ENCODE measurements at places on chromosomes 11 and 22.

GRCh38 chr11:62145261-62145871 is 21.6 kb downstream of the INCENP start:
- DNase-seq = peak; percentile 11

DNA sequence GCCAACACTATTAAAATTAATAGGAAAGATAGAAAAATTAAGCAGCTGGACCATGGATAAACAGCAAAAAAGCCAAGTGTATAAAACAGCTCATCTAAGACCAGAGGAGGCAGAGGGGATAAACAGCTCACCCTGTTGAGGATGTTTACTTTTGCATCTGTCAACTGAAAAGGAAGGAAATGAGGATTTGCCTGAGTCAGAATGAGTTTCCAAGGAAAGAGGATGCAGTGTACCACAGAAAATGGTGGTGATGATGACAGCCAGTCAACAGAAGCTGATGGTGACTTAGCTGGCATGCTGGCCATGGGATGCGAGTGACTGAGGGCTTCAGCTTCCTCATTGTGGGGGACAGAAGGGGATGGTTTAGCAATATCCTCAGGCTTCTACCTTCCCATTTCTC is 183.5 kb downstream of the KIRREL3 start:
- DNase-seq = no peak

GRCh38 chr11:3158821-3159220 is 6.3 kb downstream of the OSBPL5 start:
- no peak for DNase-seq

GRCh38 chr11:70732023-70732880 is 333.9 kb downstream of the CTTN start:
- DNase-seq = no peak

DNA sequence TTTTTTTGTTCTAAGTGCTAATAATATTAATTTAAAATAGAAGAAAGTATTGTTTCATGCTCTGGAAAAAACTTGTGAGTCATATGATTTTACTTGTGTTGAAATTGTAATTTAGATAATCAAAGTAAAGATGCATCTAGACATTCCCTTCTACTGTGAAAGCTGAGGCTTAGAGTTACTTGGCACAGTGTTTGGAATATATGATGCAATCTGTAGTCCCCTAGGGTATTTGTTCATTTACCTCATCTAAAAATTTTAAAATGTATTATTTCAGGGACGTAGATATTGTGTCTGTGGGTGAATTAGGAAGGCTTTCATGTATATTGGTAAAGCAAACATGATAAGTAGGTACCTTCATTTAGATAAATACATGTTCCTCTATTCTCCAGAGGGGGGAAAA is 793.5 kb upstream of the CNTN5 start:
- DNase-seq = no peak

GRCh38 chr11:1447845-1448825 is 38.4 kb downstream of the MOB2 start:
- DNase-seq = no peak

DNA sequence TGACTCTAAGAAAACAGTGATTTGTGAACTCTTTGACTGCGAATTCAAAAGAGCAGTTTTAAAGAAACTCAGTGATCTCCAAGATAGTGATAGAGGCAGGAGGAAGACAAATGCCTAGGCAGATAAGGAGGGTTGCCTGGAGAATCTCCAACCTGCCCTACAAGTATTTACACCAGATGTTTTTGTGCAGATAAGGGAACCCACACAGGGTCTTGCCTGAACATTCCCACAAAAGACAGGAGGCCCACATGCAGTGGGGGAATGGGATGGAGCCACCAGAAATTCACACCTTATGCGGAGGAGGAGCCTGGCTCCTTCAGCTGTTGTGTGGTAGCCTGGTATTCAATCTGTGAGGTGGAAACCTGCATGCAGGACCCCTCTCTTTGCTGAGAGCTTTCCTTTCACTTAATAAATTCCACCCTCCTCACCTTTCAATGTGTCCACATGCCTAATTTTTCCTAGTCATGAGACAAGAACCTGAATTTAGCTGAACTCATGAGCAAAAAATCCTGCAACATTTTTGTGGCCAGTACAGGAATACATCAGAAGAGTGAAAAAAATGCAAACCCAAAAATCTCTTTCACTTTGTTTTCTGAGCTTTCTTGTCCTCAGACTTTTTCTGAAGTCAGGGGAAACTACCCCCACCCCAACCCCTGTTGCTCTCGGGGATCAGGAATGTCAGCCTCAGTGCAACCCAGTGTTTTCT is 8.1 kb upstream of the GLYAT start:
- no peak for DNase-seq

DNA sequence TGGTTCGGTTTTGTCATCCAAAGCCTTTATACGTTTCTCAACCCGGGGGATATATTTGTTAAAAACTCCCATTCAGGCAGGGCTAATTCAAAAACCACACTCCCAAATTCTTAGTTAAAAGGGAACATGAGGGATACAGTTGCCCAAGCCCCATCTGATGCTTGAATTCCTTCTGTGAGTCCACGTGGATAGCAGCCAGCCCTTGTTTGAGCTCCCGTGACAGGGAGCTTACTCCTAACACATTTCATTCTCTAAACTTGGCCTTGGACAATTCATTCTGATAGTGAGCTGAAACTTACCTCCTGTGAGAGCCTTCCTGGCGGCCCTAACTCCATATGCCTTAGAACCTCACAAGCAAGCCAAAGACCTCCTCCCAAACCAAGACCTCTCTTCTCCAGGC is 357.5 kb downstream of the TENM4 start:
- no peak for DNase-seq

- no peak for DNase-seq
Measured at GRCh38 chr11:64003807-64004589, 17.8 kb downstream of the OTUB1 start.

DNA sequence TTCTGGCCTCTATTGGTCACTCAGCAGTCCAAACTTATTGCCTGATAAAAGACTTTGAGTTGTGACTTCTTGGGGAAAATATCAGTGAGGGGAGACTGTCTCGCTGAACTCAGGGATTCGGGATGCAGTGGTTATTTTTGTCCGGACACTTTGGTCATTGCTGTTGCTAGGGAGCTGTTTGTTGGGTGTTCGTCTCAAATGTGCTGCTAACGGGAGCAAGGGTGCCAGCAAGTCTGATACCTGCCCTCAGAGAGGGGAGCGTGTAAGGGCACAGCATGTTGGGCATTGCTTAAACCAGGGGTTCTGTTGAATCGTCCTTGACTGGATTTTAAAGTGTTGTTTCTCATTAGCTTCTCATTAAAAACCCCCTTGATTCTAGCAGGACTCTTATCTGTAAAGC is 49.2 kb upstream of the SLC25A18 start:
- DNase-seq = no peak

- DNase-seq = peak; percentile 50
Measured at GRCh38 chr22:43228330-43228729, 41.4 kb upstream of the TTLL12 start.

- no peak for DNase-seq
Measured at GRCh38 chr11:72274435-72274834, 30.5 kb upstream of the PHOX2A start.

DNA sequence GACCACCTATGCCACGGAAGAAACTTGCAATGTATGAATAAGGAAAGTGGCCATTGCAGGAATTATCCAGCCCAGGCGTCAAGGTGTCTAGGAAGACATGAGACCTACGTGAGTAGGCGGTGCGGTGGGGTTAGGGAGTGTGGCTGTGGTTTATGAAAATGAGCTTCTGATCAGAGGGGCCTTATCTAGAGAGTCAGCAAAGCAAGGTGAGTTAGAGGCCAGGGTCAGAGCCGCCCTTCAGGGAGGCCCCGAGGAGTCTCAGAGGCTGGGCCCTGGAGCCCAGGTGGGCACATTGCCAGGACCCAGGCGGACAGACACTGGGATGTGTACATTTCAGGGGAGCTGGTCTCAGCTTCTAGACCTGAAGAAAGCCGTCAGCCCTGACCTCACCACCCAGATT is 13.8 kb upstream of the LINC01488 start:
- DNase-seq = no peak

GRCh38 chr22:29269731-29270474 is 1.8 kb downstream of the EWSR1 start:
- no peak for DNase-seq

- no peak for DNase-seq
Measured at GRCh38 chr11:113440816-113441215, 34.4 kb downstream of the DRD2 start.

DNA sequence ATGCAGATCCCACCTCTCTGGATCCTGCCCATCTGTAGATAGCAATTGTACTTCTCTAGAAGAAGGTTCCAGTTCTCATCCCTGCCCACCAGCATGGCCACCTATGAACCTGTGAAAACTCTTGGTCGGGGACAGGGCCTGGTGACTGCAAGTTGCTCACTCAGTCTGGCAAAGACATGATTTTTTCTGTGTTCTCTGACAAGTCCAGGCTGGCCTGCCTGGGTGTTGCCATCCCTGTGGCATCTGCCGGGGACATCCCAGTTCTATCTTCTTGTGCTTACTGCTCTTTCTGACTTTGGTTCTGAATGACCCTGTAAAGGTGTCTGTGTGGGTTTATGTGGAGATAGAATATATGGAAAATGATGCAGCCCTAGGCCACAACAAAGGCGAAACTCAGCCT is 545.8 kb downstream of the INSC start:
- DNase-seq = no peak

DNA sequence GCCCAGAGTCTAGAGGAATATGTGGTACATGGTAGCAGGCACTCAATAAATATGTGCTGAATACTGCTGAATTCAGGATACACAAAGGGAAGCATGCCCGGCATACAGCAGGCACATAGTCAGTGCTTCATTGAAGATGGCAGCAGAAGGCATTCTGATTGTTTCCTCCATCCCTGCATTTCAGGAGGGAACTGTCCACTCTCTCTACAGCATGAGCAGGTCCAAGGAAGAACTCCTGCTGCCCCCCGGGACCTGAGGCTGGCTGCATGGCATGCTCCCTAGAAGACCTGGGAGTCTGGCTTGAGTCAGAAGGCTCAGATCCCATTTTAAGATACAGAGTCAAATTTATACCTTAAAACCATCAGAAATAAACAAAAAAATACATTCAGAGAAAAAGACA is 319.3 kb upstream of the NARS2 start:
- DNase-seq = no peak

- DNase-seq = no peak
Measured at GRCh38 chr11:61715867-61716266, 35.7 kb downstream of the DAGLA start.

DNA sequence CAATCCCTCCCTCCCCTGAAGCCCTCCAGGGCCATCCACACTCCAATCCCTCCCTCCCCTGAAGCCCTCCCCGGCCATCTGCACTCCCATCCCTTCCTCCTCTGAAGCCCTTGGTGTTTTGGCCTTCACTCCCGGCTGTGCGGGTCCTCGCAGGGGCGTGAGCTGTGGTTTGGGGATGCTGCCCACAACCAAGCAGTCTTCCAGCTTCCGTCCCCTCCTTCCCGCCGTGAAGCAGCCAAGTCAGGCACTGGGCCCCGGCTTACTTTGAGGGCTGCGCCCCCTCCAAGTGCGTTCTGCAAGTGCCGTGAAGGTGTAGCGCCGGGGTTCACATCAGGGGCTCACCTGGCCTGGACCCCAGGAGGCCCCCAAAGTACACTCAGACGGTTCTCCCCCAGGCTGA is 335.9 kb downstream of the BRD1 start:
- no peak for DNase-seq

GRCh38 chr11:113553235-113553634 is 78.0 kb upstream of the DRD2 start:
- no peak for DNase-seq

- DNase-seq = no peak
Measured at GRCh38 chr11:45087086-45087899, 59.1 kb upstream of the PRDM11 start.

- no peak for DNase-seq
Measured at GRCh38 chr11:13223112-13223511, 54.5 kb upstream of the BMAL1 start.

DNA sequence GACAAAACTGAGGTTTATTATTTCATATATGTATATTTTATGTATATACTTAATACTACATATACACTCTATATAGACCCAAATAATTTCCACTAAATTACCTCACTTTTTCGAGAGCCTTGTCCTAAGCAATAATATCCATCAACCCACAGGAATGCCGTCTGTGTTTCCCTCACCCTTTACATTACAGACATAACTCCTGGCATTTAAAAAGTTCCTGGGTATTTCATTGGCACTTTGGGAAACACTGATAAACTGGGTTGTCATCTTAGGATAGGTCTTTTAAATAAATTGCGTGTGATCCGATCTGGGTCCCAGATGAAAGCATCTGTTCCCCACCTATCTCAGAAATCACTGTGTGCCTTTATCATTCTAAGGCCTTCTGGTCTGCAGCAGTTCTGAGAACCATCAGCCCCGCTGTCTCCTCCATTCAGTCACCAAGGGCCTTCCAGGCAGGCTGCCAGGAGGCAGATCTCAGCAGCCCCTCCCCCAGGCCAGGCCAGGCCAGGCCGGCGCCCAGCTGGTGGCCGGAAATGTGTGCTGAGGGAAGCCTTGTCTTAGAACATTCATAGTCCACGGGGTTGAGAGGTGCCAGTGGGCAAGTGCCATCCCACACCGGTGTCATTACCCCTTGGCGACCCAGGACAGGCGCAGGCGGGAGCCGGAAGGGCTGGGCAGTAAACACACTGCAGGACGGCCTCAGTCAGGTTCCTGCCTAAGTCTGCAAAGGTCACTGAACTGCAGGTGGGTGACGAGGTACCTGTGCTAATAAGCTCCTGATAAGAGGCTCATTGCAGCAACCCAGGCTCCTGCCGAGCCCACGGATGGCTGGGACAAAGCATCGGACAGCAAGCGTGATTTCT is 3.3 kb downstream of the FGF19 start:
- DNase-seq = no peak

DNA sequence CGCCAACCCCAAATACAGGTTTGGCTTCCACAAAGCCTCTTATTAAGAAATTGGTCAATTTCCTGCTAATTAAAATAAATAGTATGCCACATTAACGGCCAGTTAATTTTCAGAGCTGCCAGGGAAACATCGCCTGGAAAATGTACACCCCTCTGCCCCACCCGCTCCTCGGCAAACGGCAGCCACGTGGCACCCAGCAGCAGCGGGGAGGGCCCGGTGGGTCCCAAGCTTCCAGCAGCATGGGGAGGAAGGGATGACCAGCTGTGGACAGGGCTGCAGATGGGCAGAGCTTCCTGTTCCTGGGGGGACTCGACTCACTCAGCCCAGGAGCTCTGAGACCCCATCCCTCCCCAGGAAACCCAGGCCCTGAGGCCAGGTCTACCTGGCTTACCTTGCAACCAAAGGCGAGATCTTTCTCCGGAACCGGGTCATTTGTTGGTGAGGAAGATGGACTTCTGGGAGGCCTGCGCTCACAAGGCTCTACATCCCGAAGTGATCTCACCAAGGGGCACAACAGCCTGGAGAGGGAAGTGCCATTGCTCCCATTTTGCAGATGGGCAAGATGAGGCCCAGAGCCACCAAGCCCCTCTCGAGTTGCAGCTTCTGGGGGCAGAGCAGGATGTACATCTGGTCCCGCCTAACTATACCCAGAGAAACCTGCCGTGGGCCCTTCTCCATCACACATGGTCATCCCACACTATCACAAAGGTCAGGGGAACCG is 68.3 kb downstream of the IGLL1 start:
- DNase-seq = no peak

- DNase-seq = no peak
Measured at GRCh38 chr22:38085501-38085900, 1.5 kb upstream of the SLC16A8 start.

Data from stimulated activated CD4-positive, alpha-beta T cell treated with anti-CD3 and anti-CD28 coated beads, Interleukin-2, amount 100 ng/mL, for 24 hours (primary cell).